ENCODE measurements at places on chromosomes 1 and 21.

DNA sequence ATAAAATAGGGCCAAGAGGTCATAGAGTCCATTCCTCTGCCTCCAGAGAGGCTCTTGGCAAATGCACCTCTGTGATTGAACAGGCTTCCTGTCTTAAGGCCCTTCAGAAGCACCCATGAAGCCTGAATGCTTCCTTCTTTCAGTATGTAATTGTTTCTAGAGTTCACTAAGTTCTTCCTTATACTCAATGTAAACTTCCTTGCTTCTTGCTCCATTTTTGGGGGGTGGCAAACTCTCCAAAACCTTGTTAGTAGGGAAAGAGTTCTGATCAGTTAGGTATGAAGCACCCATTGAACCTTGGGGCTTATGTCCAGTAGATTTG is 102.3 kb upstream of the LPGAT1 start:
- DNase-seq: no peak

- DNase-seq: no peak
Measured at GRCh38 chr1:175409938-175410337, 217.4 kb upstream of the KIAA0040 start.

DNA sequence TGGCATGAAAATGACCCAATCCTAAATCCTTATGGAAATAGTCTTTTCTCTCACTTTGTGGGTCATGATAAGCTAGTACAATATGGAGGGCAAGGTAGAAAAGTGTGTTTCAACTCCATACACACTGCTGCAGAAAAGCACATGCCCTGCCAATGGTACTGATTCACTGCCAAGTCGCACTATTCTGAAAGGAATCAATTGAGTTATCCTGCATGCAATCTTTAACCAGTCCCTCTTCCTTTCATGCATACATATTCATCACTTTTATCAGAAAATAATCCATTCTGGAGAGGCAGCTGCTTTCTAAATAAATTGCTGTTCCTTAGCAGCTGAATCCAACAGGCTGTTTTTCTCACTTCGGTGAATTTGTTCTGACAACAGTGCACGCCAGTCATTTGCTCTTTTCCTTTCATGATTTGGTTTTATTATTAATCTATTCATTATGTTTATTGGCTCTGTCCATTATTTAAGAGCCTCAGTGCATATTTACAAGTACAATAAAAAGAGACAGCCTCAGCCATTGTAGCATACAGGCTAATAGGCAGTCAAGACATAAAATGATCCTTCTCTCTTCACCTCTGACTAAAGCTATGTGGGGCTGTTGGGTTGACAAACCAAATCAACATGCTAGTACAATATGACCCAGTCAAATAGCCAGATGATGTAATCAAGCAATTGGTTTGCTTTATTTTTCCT is 108.8 kb downstream of the CHD1L start:
- no peak for DNase-seq

DNA sequence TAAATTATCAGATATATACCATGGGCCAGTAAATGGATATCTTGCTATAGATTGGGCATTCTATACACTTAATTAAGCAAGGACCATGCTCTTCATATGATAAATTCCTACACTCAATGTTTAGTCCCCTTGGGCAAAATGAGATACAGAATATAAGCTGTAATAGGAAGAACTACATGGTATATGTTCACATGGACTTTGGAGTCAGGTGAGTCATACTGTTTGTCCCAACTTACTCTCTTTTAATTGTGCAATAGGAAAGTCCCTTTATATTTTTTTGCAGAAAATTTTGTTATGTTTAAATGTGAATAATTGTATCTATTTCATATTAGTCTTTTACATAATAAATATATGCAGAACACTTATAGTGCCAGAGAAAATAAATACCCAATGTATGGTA is 820.2 kb upstream of the ADAMTS5 start:
- no peak for DNase-seq

GRCh38 chr1:205535866-205536758 is 31.6 kb downstream of the CDK18 start:
- no peak for DNase-seq

- no peak for DNase-seq
Measured at GRCh38 chr1:53553734-53554509, 94.7 kb downstream of the DMRTB1 start.

- DNase-seq: no peak
Measured at GRCh38 chr1:82759035-82759434, 958.3 kb downstream of the ADGRL2 start.

DNA sequence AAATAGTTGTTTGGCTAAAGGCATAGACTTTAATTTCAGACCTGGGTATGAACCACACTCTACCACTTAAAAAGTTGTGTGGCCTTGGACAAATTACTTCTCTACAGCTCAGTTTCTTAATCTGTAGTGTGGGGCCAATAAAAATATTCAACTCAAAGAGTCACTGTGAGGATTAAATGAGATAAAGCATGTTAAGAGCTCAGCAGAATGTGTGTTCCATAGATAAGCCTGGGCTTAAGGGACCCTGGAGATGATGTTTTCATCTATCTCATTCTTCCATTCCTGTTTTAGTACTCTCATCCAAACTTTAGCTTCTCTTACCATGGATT is 17.7 kb downstream of the S100A10 start:
- no peak for DNase-seq

GRCh38 chr1:65063025-65063424 is 85.0 kb upstream of the AK4 start:
- no peak for DNase-seq

- no peak for DNase-seq
Measured at GRCh38 chr1:57599236-57599994, 175.6 kb upstream of the DAB1 start.

GRCh38 chr21:25925936-25926335 is 191.2 kb downstream of the GABPA start:
- DNase-seq: no peak

DNA sequence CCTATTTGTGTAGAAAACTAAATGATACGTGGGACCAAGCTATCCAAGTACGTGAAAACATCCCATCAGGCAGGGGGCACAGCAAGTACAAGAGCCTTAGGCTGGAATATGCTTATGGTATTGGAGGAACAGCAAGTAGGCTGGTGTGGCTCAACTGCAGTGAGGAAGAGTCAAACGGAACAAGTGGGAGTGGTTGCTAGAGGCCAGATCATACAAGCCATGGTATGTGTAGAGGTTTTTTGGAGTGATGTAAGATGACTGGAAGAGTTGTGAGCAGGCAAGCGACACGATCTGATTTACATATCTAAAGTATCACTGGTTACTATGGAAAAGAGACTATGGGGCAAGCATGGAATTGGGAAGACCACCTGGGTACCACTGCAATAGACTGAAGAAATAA is 27.8 kb downstream of the ELK4 start:
- no peak for DNase-seq

- no peak for DNase-seq
Measured at GRCh38 chr1:150798525-150798924, 9.5 kb downstream of the CTSK start.
